ENCODE measurements at places on chromosomes 4 and X.

DNA sequence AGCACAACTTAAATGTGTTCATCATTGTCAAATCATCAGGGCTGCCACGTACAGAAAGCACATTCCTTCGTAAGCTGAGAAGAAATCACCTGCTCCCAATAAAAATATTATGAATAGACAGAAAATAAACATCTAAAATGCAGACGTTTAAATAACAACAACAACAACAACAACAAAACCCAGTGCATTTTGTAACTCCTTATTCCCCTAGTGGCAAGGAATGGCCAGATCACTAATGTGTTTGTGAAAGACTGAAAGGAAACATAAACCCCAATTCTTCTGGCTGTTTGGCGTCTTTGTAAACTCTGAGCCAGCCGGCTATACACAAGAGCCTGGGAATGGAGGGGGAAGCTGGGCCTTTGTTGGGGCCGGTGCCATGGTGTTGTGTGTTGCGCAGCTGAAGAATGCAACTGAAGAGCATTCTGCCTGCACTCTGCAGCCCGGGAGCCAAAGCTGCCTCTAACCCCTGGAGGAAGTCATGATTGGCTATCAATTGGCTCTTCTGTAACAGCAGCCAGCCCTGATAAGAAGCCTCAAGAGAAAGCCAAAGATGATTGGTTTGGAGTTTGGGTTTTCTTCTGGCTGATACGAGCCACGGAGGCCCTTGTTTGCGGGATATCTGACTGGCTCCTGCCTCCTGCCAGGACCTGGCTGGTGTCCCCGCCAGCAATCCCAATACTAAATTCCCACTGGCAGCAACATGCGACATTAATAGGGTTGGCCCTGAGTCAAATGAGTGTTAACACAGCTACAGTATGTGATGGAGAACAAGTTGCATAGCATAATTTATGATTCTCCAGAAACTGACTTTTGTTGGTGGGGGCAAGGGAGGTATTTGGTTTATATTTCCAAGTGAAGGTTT is 89.7 kb upstream of the TFDP3 start:
- H3K36me3 ChIP-seq = no peaks in the 10 kb centered on the region
- H3K4me3 ChIP-seq = no peak overlapping the region
- no peaks in the 10 kb centered on the region for H3K4me1 ChIP-seq
- no peak for DNase-seq
- no peak overlapping the region for H3K27ac ChIP-seq

GRCh38 chrX:115531818-115532403 is 29.1 kb upstream of the PLS3 start:
- no peak for DNase-seq
- no peaks in the 10 kb centered on the region for H3K36me3 ChIP-seq
- H3K4me1 ChIP-seq = no peaks in the 10 kb centered on the region
- no peak overlapping the region for H3K4me3 ChIP-seq
- no peak overlapping the region for H3K27ac ChIP-seq

- H3K27ac ChIP-seq = no peak overlapping the region
- H3K36me3 ChIP-seq = no peaks in the 10 kb centered on the region
- no peak for DNase-seq
- no peak overlapping the region for H3K4me3 ChIP-seq
- no peaks in the 10 kb centered on the region for H3K4me1 ChIP-seq
These were observed 980.9 kb upstream of the DIAPH2 start for GRCh38 chrX:95703696-95704095.

- no peaks in the 10 kb centered on the region for H3K4me1 ChIP-seq
- DNase-seq = no peak
- H3K4me3 ChIP-seq = no peak overlapping the region
- no peaks in the 10 kb centered on the region for H3K27me3 ChIP-seq
- no peak overlapping the region for H3K27ac ChIP-seq
These were observed 24.3 kb downstream of the SHROOM3 start for GRCh38 chr4:76459291-76459723.

- no peak overlapping the region for H3K4me3 ChIP-seq
- H3K36me3 ChIP-seq = no peaks in the 10 kb centered on the region
- no peak for DNase-seq
- no peaks in the 10 kb centered on the region for H3K4me1 ChIP-seq
- no peak overlapping the region for H3K27ac ChIP-seq
These were observed 831.9 kb downstream of the TRIML1 start for GRCh38 chr4:188971125-188971524.

- no peaks in the 10 kb centered on the region for H3K4me1 ChIP-seq
- no peak for DNase-seq
- no peaks in the 10 kb centered on the region for H3K36me3 ChIP-seq
- no peaks in the 10 kb centered on the region for H3K27me3 ChIP-seq
- H3K27ac ChIP-seq = no peak overlapping the region
These were observed 123.6 kb upstream of the TET2 start for GRCh38 chr4:105022811-105023667.

- no peak overlapping the region for H3K27ac ChIP-seq
- no peaks in the 10 kb centered on the region for H3K4me1 ChIP-seq
- no peak overlapping the region for H3K4me3 ChIP-seq
- no peaks in the 10 kb centered on the region for H3K27me3 ChIP-seq
- DNase-seq = no peak
These were observed 35.9 kb downstream of the GRID2 start for GRCh38 chr4:92339676-92340075.

DNA sequence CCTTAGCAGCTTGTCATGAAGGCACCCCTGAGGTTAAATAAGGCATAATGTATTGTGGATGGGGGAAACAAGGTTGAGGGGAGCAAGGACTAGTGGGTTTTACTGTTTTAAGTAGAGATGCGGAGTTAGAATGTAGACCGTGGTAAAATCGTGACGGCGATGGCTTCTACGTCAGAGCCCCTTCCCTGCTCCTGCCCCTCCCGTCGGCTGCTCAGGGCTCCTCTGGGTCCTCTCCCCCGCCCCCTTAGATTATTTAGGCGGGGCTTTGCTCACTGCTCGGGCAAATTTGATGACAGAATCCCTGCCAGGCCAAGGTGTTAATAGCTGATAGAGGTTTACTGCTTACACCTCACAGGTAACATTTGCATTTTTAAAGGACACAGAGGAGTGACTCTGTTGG is 2.3 kb downstream of the FRMPD3 start:
- H3K27me3 ChIP-seq = no peaks in the 10 kb centered on the region
- H3K36me3 ChIP-seq = no peaks in the 10 kb centered on the region
- H3K4me1 ChIP-seq = no peaks in the 10 kb centered on the region

DNA sequence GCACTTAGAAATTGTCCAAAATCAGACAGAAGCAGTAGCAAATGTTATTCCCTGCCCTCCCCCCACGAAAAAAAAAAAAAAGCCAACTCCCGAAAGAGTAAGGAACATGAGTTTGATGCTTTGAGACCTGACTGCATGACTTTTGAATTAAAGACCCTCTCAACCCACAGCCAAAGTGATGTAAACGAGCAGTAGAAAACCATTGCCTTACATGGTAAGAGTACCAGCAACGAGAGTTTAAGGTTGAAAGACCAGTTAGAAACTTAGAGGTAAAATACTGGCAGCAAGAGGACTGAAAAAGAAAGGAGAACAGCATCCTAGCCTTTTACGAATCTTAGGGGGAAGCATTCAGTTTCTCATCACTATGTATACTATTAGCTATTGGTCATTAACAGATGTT is 10.0 kb upstream of the ANXA10 start:
- H3K27me3 ChIP-seq = no peaks in the 10 kb centered on the region
- no peak overlapping the region for H3K4me3 ChIP-seq
- no peak for DNase-seq
- H3K4me1 ChIP-seq = no peaks in the 10 kb centered on the region

DNA sequence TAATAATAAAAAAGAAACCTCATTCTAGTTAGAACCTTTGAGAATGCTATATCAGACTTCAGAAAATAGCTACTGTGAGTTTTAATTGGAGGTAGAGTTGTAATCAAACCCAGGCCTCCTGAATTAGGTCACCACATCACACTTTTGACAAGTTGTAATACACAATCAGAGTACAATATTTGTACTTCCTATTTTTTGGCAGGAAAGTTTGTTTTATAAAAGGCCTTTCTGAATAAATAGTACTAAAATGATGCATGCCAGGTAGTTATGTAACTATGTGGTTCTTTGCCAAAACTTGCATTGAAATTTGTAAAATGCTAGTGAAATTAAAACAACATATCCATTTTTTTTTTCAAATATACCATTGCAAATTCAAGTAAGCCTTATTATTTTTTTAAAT is 26.8 kb downstream of the ADH7 start:
- no peak for DNase-seq
- no peaks in the 10 kb centered on the region for H3K4me1 ChIP-seq

GRCh38 chrX:134373736-134374135 is 86.2 kb upstream of the HPRT1 start:
- H3K36me3 ChIP-seq = no peaks in the 10 kb centered on the region
- H3K4me1 ChIP-seq = no peaks in the 10 kb centered on the region
- H3K27me3 ChIP-seq = no peaks in the 10 kb centered on the region
- H3K4me3 ChIP-seq = peak overlapping the region; percentile 88

GRCh38 chr4:78057600-78058550 is 752 bp downstream of the FRAS1 start:
- no peak for DNase-seq
- H3K36me3 ChIP-seq = no peaks in the 10 kb centered on the region
- H3K4me1 ChIP-seq = peaks cover 29% of the 10 kb centered on the region
- peaks cover 31% of the 10 kb centered on the region for H3K27me3 ChIP-seq
- peak overlapping the region; percentile 48 for H3K4me3 ChIP-seq

GRCh38 chr4:151674804-151675391 is 85.9 kb downstream of the GATB start:
- H3K27ac ChIP-seq = no peak overlapping the region
- H3K4me3 ChIP-seq = no peak overlapping the region
- peaks cover 6% of the 10 kb centered on the region for H3K36me3 ChIP-seq
- no peak for DNase-seq
